ENCODE measurements at places on chromosomes 3 and 15.

DNA sequence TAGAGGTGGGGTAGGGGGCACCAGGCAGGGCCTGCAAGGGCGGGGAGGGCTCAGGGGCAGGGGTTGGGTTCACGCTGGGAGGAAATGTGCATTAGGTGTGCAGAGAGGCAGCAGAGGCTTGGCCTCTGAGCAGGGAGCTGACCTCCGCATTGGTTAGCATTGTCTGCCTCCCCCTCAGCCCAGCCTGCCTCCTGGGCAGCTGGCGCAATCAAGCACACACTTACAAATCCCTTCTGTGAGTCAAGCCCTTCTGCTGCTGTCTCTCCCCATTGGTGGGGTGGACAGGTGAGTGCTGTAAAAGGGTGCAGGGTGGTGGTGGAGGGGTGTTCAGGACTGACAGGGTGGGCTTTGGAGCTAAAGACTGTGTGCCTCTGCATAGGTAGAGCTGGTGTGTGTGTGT lies 9.3 kb downstream of the LOXL1 start:
- no peak for DNase-seq

DNA sequence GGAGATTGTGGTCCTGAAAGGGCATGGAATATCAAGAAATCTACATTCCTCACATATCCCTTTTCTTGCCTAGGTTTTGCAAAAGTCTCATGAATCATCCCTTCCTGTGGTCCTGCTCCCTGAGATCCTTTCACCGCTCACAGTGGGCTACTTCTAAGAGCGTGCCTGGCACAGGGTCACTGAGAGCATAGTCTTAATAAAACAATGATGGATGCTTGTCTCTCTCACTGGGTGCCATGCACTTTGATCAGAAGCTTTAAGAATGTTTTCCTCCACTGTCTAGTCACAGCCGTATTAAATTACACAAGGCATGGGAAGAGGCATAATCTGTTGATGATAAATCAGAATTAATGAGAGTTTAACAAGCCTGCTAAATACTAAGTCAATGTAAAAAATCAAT lies 269.7 kb upstream of the ATP10A start:
- DNase-seq, result no peak

DNA sequence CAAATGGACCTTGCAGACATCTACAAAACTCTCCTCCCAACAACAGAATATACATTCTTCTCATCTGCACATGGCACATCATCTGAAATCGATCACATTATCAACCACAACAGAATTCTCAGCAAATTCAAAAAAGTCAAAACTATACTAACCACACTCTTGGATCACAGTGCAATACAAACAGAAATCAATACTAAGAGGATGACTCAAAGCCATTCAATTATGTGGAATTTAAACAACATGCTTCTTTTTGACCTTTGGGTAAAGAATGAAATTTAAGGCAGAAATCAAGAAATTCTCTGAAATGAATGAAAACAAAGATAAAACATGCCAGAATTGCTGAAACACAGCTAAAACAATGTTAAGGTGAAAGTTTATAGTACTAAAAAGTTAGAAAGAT lies 358.1 kb downstream of the NSUN3 start:
- DNase-seq, result no peak

GRCh38 chr3:43155464-43156121 lies 49.7 kb upstream of the POMGNT2 start:
- DNase-seq, result no peak

- no peak for DNase-seq
These were observed 608.5 kb upstream of the AGTR1 start for GRCh38 chr3:148089171-148089570.

GRCh38 chr3:48119505-48120193 lies 68.6 kb downstream of the CDC25A start:
- no peak for DNase-seq

DNA sequence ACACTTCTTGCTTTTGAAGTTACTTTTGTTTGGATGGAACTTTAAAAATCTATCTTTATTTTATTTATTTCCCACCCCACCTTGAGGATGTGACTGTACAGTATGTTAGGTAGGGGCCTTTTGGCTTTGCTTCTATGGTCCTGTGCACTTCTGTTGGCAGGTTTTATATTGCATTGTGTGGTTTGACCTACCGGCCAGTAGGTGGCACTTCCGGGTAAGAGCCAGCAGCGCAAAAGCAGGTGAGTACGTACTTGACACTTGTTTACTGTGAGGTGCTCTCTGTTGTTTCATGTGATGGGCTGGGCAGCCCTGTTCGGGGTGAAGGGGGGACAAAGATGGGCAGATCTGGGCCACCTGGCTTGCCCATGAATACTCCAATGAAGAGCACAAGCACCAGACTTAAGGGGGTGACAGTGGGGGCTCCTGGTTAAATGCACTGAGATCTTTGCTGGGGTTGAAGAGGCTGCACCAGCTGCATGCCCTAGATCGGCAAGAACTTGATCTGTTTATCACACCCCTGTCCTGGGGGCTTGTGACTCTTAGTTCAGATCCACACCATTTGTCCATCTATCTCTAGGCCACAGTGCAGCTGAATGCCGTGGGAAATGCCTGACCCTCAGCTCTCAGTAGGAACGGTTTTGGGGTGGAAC lies 131.6 kb downstream of the NLGN1 start:
- DNase-seq, result no peak

GRCh38 chr3:56816061-56816460 lies 14.3 kb upstream of the ARHGEF3 start:
- DNase-seq, result no peak

- peak; percentile 6 for DNase-seq
These were observed 923 bp downstream of the SIAH2 start for GRCh38 chr3:150761831-150762661.

GRCh38 chr3:12593473-12593872 lies 36.6 kb downstream of the MKRN2 start:
- no peak for DNase-seq

- DNase-seq, result no peak
These were observed 50.6 kb upstream of the ULK4 start for GRCh38 chr3:42012383-42012934.

GRCh38 chr3:194148383-194148782 lies 12.4 kb downstream of the HES1 start:
- no peak for DNase-seq

DNA sequence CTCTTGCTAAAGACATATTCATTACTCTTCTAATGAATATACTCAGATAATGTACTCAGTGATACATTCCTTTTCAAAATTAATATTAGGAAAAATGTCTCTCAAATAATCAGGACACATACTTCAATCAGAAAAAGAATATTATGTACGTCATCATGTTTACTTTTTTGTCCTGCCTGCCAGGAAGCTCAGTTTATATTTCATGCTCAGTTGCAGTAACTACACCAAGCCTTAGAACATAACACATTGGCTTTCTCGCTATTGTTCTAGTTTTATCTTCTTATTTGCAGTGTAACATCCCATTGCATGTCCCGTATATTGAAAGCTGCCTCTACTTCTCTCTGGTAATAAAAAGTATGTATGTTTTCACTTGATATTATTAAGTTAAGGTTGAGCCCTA lies 181.5 kb upstream of the LPP start:
- no peak for DNase-seq

DNA sequence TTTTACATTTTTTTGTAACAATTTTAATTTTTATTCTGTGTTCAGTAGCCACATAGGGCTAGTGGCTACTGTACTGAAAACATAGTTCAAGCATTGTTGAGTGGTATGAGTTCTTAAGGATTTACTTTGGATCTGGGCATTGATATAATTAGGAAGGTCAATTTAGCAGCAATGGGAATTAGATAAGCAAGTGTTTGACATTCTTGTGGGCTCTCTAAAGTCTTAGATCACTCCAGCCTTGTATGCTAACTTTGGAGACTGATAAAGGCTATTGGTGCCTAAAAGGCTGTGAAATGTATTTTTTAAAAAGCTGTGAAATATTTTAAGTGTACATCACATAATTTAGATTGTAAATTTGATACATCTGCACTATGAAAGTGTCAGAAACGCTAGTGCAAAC lies 2.5 kb upstream of the DNAJC13 start:
- no peak for DNase-seq

GRCh38 chr3:64548200-64548889 lies 139.5 kb downstream of the ADAMTS9 start:
- DNase-seq, result no peak

DNA sequence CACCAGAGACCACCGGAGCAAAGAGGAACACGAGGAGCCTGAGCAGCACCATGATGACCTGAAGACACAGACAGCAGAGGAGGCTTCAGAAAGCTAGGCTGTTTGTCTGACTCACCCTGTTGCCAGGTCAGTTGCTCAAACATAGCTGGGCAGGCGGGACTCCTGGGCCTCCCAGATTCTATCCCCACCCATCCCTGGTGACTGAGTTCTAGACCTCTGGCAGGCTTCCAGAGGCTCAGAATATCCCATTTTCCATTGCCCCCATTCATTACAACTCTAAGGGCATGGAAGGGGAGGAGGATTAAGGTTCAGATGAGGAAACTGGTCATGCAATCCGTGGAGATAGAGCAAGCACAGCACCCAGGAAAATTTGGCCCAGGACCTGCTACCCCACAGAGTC lies at the start of gene CDHR4:
CDHR4 (minus strand) TSS at position 113 of the 400 bp plus-strand sequence; CDS start at position 52, 61 bp downstream.
- no peak for DNase-seq

GRCh38 chr3:78204977-78205376 lies 1165.1 kb downstream of the ROBO2 start:
- no peak for DNase-seq

DNA sequence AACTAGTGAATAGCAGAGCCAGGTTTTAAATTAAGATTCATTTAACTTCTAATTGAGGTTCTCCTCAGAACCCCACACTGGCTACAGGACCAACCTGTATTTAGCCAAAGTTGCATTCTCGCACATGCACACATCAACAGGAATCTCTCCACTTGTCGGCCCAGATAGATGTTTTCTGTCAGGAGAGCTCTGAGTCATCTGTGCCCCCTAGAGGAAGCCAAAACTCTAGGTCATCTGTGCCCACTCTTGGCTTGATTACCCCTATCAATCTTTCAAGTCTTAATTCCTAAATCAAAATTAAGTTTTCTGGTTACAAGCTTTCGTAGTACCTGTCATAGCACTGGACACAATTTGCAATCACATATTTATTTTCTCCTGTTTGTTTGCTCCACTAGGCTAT lies 104.9 kb upstream of the EOMES start:
- DNase-seq, result no peak

GRCh38 chr15:60840703-60841411 lies 361.9 kb upstream of the ICE2 start:
- peak; percentile 20 for DNase-seq

GRCh38 chr15:45611305-45611704 lies 23.5 kb upstream of the SQOR start:
- DNase-seq, result no peak

DNA sequence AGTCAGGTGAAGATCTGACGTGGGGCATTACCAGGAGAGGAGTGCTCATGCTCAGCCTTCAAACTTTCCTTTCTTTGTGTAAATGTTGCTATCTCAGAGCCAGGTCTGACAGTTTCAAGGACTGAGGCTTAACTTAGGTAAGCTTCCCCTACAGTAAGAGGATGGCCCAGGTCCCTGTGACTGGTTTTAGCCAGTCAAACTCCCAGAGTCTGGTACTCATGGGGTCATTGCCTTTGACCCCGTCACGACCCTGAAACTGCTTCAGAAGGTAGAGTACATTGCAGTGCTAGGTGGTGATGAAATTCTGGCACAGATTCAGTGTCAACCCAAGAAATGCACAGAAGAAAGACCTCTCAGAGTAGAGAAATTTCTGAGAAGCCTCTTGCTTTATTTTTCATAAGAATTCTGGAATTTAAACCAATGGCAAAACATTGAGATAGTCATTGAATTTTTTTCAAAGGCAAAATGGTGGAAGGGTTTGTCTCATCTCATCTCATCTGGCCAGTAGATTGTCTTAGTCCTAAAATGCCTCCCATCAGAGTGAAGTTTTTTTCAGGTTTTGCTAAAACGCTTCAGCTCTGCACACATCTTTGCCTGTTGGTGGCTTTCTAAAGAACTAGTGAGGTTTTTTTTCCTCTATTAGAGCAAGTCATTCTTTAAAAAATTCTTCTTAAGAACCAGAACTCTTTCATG lies 23.1 kb downstream of the ZBTB38 start:
- no peak for DNase-seq

DNA sequence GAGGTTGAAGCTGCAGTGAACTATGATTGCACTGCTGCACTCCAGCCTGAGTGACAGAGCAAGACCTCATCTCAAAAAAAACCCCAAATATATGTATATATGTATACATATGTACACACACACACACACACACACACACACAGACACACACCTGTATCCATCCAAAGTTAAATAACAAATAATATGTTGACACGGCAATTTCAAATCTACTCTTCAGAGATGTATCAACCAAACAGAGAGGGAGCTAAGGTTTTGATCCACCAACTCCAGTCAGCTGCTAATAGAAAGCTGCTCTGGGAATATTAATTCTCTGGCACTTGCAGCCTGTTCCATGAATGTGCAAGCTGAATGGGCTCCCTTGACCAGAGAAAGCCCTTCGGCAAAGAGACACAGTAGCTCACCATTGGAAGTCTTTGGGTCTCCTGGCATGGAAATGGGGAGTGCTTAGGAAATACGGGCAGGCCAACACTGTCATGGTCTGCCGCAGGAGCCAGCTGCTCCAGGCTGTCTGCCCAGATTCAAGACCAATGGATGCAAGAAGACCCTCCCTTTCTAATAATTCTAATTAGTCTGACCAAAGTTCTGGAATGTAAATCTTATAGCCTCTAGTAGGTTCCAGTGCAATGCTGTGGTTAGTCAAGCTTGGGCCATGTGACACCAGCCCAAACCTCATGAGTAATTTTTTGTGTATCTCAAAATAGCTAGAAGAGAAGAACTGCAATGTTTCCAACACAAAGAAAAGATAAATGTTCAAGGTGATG lies 299.8 kb downstream of the KBTBD8 start:
- no peak for DNase-seq

DNA sequence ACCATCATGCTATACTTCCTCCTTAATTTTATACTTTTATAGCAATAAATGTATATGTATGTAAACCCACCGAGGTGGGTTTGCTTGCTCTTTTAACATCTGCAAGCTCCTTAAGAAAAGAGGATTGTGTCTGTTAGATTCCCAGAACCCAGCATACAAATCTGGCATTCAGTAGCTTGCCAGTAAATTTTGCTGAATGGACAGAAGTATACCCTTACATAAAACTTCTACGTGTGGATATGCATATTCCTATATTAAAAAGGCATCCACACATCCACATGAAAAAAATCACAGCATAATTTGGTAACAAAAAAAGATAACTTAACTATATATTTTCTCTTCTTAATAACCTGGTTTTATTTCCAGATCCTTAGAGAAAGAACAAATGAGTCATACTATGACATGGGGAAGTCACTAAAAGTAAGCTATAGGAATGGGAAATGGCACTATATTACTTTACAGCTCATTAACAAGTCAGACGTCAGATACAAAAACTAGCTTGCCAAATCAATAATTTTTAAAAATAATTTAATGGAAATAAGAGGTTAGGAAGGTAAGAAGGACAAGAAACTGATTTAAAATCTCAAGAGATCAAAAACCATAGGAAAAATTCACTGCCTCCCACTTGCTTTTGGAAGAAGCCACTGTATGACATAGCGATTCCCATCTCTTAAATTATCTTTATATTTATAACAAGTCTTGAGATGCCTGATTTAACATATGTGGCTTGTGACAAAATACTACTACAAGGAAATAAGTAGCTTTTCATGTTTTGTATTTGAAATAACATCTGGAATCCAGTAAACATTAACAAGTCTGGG lies 68.7 kb downstream of the SUMF1 start:
- DNase-seq, result no peak
